ENCODE measurements at places on chromosomes 7 and 10.

GRCh38 chr7:50335795-50336754, 31.6 kb downstream of the IKZF1 start:
- no peak for DNase-seq

GRCh38 chr10:43215758-43216455, 51.0 kb downstream of the RASGEF1A start:
- no peak for DNase-seq

DNA sequence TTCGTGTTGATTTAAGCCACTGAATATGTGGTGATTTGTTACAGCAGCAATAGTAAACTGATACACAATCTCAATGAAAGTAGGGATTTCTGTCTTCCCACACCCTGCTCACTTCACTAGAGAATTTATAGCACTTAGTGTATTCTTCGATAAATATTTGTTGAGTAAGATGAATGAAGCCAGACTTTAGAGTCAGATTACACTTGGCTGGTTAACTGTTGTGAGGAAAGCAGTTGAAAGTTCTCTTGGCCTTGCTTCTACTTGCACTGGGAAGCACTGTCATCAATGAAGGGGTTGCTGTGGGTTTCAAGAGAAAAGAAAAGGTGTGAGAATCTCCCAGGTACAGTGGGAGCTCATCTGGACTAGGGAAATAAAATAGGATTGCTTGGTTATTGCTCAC, 82.1 kb upstream of the IGFBP3 start:
- no peak for DNase-seq

DNA sequence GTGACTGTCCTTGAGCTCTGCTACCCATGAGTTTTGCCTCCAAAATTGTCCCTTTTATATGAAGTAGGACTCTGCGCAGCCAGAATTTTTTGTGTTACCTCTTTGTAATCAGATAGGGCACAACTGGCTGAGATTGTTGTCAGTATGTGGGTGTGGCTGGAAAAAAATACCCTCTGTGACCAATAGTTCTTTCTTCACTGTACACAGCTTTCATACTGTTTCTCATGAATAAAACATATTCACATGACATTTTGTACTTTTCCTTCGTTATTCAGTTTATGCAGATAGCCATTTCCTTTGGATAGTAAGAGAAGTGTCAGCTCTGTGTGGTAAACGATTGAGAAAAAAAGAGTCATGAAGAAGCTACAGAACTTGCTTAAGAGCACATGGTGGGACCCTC, 49.6 kb upstream of the WNT8B start:
- DNase-seq, result no peak

DNA sequence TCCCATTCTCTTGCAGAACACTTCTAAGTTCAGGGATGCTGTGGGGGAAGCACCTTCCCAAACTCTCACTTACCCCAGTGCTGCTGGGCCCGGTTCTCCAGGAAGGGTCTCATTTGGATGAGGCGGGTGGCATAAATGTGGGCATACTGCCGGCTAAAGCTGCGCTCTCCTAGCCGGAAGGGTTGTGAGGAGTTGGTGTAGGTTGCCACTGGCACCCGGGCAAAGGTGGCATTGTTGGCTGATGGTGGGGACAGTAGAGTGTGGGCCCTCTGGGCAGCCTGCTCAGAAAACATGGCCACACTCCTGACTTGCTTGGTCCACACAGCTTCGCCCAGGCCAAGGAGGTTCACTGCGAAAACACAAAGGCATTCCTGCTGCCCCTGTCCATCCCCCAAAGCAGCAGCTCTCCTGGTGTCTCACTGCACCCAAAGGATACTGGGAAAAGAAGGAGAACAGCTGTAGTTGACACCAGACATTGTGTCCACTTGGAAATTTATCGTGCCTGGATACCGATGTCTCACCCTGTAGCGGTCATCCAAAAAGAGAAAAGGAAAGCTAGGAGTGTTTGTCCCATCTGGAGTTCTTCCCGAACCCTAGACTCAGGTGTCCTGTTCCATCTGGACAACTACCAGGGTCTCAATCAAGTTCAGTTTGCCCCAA, 1.5 kb downstream of the POLD2 start:
- DNase-seq, result no peak

DNA sequence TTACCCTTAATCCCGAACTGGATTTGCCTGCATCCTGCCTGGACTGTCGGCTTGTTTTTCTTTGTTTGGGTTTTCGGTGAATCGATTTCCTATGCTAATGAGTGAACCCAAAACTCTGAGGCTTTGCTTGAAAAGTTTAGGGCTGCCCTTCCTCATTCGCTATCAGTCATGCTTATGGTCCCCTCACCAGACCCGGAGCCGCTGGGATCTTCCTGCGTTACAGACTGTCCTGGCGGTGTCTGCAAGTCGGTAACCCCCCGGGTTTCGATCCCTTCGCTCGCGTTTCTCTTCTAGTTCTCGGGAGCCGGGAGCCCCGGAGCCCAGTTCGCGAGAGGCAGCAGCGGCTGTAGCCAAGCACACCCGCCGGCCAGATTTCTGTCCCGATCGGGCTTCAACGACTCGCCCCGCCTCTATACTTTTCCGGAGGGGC, 2.2 kb downstream of the EMX2 start:
- DNase-seq, result no peak

- no peak for DNase-seq
Observed at GRCh38 chr7:1083729-1084657, 3.9 kb upstream of the GPER1 start.

DNA sequence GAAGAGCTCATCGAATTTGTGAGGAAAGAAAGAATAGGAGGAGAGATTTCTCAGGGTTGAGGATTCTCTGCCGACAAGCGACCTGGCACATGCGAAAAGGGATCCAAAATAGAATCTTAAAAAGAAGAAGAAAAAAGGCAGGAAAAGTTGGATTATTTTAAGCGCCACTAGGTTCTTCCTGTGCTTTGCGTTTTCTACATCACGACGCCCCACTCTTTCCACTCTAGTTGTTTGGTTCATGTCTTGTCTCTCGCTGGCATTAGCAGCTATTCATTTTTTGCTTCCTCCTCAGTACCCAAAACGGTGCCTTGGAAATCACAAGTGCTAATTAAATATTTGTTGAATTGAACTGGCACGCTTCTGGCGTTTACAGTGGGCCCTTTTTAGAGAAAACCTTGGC, 674 bp upstream of the FRA10AC1 start:
- no peak for DNase-seq

DNA sequence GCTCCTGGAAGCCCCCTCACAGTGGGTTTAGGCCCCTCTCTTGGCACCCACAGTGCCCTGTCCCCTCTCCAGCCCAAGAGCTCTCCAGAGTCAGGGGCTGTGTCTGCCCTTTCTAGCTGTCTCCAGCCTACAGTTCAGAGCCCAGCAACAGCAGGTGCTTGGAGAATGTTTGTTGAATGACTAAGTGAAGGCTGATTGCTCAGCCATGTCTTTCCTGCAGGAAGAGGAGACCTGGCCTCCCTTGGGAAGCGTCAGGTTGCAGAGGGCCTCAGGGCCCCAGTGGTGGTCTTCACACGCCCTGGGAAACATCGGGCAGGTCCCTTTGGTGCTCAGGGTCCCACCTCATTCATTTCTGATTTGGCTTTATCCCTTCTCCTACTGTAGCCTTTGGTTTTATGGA, 62.5 kb downstream of the GTF2IRD1 start:
- DNase-seq, result no peak

GRCh38 chr7:143884969-143885559, 16.9 kb downstream of the TCAF1 start:
- DNase-seq, result peak; percentile 56
